HTR-8/SVneo (cell line): ENCODE measurements at places on chromosomes 7 and 10.

GRCh38 chr7:82266081-82266480, 177.5 kb downstream of the CACNA2D1 start:
- DNase-seq, result no peak

DNA sequence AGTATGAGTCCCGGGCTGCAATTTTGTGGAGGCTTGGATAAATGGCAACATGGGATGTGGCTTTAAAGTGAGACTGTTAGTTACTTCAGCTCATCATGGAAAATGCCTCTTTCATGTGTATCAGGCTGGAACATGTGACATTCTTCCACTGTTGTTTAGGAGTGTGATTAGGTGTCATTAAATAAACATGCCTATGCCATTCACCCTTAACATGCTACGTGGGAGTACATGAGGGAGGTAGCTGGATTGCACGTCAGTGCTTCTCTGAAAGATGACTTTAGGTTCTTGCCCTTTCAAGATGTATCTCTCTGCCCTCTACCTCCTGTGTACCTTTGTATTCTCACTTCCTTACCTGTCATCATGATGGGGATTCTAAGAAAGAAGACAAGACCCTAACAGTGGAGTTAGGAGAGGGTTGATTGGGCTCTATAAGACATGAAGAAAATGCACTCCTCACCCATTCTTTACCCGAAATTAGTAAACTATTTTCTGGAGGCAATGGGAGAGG, 8.9 kb downstream of the AKR1E2 start:
- DNase-seq, result no peak

DNA sequence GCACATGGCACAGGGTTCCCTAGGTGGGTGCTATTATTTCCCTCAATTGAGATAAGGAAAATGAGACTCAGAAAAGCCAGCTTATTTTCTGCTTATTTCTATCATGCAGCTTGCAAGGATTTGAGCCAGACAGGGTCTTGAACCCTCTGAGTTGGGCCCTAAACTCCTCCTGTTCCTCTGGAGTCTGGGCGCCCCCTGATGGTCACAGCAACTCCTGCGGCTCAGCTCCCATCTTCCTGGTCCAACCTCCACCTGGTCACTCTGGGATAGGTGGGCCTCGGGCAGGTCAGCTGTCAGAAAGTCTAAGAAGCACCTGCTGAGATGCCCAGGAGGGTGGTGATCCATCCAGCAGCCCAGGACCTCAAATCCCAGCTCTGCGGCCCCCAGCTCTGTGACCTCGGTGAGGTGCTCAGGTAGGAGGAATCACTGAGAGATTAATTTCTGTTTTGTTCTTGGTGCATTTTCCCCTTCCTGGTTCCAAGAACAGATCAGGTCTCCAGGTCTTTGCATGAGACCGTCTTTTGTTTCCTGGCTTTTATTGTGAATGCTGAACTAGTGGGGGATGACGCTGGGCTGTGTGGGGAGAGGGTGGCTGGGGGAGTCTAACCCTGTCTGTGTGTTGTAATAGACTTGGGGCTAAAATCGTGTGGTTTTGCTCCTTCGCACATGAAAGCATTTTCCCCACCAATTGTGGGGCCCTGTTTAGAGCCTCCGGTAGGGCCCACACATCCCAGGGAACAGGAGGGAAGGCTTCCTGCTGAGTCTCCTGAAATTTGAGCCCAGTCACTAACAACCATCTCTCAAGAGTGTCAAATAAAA, 32.8 kb downstream of the TMEM130 start:
- DNase-seq, result peak; percentile 28

DNA sequence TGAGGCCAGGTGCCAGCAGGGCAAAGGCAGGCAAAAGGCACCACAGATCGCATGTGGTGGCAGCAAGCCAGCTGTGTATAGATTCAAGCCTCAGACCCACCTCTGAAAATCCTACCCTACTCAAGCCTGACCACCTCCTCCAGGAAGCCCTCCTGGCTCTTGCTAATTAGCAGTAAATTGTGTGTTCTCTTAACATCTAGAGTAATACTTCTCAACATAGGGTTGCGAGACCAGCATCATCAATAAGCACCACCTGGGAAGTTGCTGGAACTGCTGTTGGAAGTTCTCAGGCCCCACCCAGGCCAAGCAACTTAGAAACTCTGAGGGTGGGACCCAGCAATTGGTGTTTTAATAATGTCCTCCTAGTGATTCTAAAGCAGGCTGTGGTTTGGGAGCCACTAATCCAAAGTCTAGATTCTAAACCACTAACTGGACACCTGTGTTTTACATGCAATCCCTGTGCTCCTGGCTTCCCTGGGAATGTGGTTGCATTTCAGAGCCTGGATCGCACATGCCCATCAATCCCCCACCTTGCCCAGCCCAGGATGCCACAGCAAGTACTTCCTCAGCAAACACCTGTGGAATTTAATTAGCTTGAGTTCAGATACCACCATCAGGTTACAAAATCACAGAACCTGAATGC, 46.2 kb downstream of the KCNMA1 start:
- no peak for DNase-seq

DNA sequence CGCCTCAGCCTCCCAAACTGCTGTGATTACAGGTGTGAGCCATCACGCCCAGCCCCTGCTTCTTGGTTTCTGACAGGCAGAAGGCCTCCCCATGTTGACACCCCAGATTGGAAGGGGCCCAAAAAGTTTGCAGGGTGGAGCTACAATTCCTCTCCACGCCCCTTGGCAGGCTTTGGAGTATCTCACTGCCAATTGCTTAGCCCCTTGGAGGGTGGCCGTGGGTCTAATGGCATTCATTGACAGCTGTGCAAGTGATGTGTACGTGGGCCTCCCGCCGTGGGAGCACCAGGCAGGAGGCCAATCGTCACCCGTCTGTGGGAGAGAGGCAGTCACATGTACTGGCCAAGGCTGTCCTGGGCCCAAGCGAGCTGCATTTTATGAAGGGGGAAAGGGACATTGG, 73.7 kb upstream of the PPIF start:
- no peak for DNase-seq

DNA sequence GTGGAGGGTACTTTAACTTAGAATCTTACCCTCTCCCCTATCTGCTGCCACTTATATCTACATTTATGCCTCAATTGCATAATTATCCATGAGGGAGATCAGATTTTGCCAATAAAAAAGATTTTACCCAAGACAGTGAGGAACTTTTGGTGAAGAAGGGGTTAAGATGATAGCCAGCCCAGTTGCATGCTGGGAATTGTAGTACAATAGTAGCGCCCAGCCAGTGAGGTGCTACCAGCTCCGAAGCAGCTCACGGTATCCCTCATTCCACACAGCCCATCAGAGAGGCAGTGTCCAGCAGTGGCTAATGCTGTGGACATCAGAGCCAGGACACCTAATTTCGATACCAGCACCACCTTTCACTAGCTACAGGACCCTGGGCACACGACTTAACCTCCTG, 5.9 kb upstream of the LGI1 start:
- DNase-seq, result peak; percentile 40

DNA sequence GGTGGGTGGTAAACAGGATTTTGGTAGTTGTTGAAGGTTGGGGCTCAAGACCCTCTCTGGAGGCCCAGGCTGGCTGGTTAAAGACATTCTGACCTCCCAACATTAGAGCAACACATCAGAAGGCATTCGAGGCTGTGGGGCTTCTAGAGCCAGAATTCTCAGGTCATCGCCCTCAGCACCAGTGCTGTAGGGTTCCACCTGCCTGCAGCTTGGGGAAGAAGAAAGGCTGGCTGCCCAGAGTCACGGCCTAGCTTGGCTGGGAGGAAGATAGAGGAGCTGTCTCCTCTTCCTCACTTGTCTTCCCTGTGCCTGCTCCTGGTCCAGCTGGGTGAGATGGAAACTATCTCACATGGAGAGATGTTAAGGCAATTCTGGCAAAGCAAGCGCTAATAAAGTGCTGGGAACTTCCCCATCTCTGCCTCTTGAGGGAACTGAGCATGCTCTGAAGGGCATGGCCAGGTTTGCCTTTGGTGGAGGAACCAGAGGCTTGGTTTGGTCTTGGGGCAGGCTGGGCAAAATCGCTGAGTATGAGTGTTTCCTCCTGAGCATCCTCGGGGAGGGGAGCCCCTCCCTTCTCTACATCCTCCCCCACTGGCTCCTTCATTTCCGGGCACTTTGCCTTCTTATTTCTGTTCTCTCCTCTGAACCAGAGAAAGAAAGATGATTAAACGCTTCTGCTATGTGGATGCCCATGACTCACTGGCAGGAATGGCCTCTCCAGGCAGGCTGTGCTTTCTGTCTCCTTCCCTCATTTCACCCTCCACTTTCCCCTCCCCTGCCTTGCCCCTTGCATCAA, 509.0 kb upstream of the PODXL start:
- peak; percentile 84 for DNase-seq

GRCh38 chr10:118610577-118610976, 15.1 kb upstream of the PRLHR start:
- no peak for DNase-seq

DNA sequence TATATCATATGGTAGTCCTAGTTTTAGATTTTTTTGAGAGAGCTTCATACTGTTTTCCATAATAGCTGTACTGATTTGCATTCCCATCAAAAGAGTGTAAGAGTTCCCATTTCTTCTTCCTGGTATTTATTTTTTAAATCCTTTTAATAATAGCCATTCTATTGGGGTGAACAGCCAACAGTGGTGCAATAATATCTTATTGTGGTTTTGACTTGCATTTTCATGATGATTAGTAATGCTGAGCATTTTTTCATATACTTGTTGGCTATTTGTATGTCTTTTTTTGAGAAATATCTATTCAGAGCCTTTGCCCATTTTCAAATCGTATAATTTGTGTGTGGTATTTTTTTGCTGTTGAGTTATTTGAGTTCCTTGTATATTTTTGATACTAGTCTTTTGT, 167.4 kb downstream of the FZD1 start:
- DNase-seq, result no peak

- DNase-seq, result no peak
Measured at GRCh38 chr10:100970076-100970913, 991 bp downstream of the SEMA4G start.

DNA sequence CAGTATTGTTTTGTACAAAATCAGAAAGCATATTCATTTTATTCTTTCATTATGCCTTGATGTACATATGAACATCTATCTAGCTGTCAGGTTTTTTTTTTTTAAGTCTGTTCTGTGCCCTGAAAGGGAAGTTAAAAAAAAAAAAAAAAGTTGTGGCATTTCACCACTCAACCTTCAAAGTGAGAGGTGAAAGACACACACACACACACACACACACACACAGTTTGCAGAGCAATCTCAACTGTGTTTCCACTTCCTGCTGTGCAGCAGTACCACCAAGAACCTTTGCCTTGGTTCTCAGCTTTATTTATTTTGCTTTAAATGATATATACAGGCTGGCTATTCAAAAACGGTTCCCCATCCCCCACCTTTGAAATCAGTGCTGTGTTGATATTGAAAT, 955.6 kb downstream of the GATA3 start:
- no peak for DNase-seq

DNA sequence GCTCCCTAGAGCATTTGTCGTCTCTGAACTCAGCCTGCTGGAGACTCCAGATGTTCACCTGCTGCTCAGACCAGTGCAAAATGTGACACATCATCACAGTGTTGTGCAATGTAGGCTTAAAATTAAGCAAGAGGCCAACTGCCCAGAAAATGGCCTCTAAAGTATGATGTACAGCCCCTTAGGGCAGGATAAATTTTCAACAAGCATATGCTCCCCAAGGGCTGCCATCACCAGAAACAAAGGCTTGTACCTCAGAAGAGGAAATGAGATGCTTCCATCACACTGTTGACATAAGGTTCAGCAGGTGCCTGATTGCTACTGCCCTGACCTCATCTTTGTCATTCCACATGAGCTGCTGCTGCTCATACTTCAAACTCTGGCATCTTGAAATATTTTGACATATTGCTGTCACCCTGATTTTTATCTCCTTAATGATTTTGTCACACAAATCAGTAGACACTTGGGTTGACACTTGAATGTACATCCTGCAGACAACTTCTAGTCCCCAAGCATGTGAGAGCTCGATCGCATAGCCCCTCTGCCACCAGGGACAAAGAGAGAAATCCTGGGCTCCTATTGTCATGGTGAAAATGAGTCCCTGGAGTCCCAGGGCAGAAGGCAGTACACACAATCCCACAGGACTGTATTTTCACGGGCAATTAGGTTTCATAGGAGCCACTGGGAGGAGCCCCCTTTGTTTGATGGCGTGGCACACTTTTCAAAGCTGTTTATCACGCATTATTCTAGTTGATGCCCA, 219.7 kb upstream of the STK17A start:
- no peak for DNase-seq

GRCh38 chr10:19054289-19054835, 5.8 kb downstream of the MALRD1 start:
- DNase-seq, result no peak

GRCh38 chr10:7962592-7962991, 91.9 kb upstream of the GATA3 start:
- no peak for DNase-seq

GRCh38 chr7:80247144-80247543, 112.5 kb downstream of the GNAI1 start:
- DNase-seq, result no peak

- DNase-seq, result no peak
Measured at GRCh38 chr10:4201866-4202825, 417.1 kb upstream of the KLF6 start.

DNA sequence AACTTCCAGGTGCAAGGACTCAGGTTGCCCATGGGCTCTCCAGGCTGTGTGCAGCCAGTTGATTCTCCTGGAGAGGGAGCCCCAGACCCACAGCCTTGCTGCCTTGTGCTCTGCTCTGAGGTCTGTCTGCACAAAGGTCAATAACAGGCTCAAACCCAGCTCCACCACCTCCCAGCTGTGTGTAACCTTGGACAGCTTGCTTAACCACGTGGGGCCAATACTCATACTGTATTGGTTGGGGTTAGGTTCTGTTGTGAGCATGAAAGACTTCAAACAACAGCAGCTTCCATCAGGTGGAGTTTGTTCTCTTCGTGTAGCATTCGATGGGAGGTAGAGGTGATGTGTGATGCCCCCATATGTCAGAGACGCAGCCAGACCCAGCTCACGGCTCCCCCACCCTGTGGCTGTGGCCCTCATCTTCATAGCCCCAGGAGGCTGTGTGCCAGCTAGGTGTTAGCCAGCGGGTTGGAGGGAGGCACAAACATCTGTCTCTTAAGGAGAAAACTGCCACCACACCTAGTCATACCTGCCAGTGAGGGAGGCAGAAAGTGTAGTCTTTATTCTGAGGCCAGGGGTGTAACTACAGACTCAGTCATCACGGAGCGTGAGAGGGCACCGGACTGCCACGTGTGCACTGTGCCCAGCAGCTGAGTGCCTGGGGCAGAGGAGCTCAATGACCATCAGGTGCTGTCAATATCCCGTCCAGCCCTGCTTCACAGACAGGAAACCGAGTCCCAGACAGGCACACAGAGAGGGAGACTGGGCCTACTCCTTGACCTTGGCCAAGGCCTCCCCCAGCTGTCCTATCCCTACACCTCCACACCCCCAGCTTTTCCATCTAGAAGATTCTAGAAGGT, 8.1 kb upstream of the POLD2 start:
- DNase-seq, result peak; percentile 36

GRCh38 chr10:31999070-31999660, 57.1 kb downstream of the KIF5B start:
- no peak for DNase-seq

- DNase-seq, result no peak
Measured at GRCh38 chr7:6096581-6096980, 65.4 kb downstream of the ANKRD61 start.

- DNase-seq, result no peak
Measured at GRCh38 chr10:90180886-90181691, 479.7 kb downstream of the KIF20B start.
